ENCODE measurements at places on chromosomes 2 and 18.

- no peak for DNase-seq
Measured at GRCh38 chr2:100773538-100773937, 46.4 kb upstream of the NPAS2 start.

- no peak for DNase-seq
Measured at GRCh38 chr2:63078852-63079606, 28.4 kb downstream of the OTX1 start.

DNA sequence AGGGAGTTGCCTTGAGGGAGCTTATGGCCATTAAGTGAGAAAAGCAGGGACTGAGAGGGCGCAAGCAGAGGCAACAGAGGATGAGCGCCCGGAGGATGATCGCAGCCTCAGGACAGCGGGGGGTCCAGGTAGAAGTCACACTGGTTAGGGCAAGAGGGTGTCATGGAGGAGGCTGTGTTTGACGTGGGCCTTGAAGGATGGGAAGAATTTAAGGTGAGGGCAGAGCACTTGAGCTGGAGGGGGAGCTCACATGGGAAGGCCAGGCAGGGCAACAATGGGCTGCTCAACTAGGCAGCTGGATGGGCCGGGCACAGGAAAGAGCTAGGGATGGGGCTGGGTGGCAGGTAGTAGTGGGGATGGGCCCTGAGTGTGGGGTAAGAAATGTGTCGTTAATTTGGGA is 31.9 kb downstream of the FAM228A start:
- no peak for DNase-seq

- DNase-seq, result no peak
Measured at GRCh38 chr2:209629597-209629996, 142.0 kb upstream of the UNC80 start.

DNA sequence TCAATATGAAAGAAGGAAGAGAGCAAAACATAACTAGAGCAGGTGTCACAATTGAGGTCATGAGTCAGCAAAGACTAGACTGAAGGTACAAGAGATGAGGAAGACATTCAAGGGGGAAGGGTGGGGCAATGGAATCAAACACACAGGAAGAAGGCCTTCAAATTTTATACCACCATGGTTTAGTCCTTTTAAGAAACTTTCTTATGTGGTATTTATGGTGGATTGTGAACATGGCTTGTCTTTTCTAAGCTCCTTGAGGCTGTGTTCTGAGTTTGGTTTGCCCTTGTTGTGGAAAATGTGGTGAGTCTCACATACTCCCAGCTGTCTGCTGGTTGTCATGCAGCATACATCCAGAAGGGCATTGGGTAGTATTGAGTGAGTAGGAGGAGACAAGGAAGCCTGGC is 62.1 kb downstream of the NABP1 start:
- DNase-seq, result no peak

DNA sequence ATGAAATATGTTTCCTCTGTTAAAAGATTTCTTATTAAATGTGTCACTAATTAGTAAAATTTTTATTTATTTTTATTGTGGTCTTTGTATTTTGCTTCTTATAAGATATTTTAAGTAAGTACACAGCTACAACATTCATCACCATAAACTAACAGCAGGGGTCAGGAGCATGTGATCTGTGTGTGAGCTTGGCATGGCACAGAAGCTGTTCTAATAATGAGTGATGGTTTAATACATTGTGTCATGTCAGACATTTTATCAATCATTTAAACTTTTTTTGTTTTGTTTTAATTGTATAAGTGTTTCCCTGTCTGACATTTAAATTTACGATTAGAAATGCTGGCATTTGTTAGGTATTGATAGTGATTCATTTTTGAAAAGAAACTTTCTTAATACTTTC is 585.4 kb downstream of the DSC3 start:
- DNase-seq, result no peak

DNA sequence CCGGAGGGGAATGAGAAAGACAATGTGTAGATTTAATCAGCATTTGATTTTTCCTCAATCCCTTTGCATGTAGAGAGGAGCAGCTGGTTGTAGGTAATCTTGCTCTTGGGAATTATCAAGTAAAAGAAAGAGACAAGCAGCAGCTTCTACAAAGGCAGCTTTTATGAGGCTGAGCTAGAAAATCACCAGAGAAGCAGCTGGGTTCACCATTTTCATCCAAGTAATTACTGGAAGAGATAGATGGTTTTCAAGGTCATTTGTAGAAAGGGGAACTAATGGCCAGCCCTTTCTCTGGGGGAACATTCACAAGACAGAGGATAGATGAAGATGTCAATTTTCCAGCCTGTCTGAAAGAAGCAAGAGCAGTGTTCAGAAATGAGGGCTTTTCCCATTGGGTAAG is 113.0 kb downstream of the RND3 start:
- no peak for DNase-seq

- DNase-seq, result no peak
Measured at GRCh38 chr2:118856330-118856977, 9.0 kb upstream of the EN1 start.

- peak; percentile 44 for DNase-seq
Measured at GRCh38 chr18:77067291-77068061, 65.1 kb downstream of the MBP start.

DNA sequence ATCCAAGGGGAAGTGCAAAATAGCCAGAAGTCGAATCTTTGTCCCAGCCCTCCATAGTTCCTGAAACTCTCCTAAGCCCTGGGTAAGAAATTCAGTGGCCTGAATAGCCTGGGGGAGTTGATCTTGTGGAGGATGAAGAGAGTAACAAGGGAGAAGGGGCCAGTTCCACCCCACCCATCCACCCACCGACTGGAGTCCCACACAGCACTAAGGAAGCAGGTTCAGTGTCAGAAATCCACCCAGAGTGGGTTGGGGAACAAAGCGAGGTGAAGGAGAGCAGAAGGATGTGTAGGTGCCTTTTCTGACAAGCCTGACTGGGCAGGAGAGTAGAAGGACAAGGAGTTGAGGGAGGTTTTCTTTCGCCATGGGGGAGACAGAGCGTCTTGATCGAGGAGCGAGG is 136.8 kb downstream of the SMAD2 start:
- DNase-seq, result no peak

DNA sequence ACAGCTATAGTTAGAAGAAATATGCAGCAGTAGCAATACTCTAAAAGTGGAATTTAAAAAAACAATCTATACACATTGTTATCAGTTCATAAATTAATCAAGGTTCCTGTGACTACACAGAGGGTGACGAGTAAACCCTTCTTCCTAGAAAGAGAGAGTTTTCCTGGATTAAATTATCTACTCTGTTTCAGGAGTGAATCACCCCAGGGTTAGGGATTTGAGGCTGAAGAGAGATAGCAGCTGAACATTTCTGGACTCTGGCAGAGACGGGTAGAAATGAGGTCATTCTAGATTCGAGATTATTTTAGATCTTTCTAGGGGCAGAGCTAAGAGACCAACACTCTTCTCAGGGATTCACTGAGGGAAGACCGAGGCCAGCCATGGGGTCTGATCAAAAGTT is 38.8 kb upstream of the PMAIP1 start:
- no peak for DNase-seq

DNA sequence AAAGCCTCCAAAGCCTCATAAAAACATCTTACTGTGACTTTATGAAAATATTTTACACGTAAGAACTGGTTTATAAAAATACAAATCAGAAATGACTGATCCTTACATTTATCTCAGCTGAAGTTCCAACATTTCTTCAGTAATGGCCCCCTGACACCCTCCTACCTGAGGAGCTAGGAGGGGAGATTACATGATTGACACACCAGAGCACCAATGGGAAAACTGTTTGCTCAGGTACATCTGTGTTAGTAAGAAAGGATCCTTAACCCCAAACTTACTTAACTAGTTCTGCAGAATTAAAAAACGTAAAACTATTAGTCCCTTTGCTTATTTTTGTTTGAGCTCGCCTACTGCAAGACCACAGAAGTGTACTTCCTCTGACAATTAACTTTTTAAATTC is 27.0 kb downstream of the ENOSF1 start:
- no peak for DNase-seq

GRCh38 chr2:113041871-113042270 is 10.8 kb downstream of the IL36B start:
- no peak for DNase-seq

All from stimulated activated CD4-positive, alpha-beta T cell treated with anti-CD3 and anti-CD28 coated beads, Interleukin-15, amount 100 ng/mL, for 1 hour (primary cell).